CD4-positive, alpha-beta T cell treated with Interleukin-4 for 4 hours (primary cell): ENCODE measurements at places on chromosomes 11 and 22.

DNA sequence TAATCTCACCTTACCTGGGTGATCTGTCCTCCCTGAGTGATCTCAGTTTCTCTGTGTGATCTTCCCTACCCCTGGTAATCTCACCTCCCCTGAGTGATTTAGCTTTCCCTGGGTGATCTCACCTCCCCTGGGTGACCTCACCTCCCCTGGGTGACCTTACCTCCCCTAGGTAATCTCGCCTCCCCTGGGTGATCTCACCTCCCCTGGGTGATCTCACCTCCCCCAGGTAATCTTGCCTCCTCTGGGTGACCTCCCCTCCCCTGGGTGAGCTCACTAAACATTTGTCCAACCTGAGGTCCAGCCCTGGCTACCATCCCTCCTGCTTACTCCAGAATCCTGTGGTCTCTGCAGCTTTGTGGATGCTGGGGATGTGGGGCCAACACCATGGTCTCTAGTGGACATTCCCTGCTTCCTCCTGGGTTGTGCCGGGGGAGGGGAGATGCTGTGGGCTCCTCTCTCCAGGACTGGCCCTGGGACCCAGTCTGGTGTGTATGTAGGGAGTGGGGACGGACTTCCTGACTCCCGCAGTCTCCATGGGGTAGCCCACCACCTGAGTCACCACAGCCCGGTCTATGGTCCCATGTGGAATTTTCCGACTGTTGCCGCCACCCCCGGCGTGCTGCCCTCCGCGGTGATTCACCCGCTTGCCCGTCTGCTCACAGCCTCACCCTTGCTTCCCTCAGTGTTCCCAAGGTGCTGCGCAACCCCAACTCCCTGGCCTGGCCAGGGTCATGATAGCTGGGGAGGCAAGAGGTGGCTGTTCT lies 9.9 kb downstream of the LSP1 start:
- DNase-seq: no peak

GRCh38 chr11:72935700-72936099 lies 121.5 kb downstream of the ATG16L2 start:
- DNase-seq: no peak

GRCh38 chr11:86067851-86068137 lies 1.1 kb downstream of the PICALM start:
- DNase-seq: no peak

- no peak for DNase-seq
Measured at GRCh38 chr11:1559111-1559951, 12.7 kb downstream of the DUSP8 start.

- no peak for DNase-seq
Measured at GRCh38 chr11:129960216-129961214, 42.1 kb downstream of the PRDM10 start.

GRCh38 chr11:75813622-75814039 lies 1.4 kb upstream of the UVRAG start:
- no peak for DNase-seq
